ENCODE measurements at places on chromosomes 7 and 10. TPM values are rescaled to one million over a fixed set of nuclear protein-coding genes. Genes with fewer than 3 reads are reported as not detected.

SLC16A9 gene
- total RNA-seq, result 1.3 TPM

TSPAN14 gene
- 61.5 TPM for total RNA-seq

EPO gene
- not detected for total RNA-seq

ESYT2 gene
- total RNA-seq, result 172 TPM

VIPR2 gene
- 12.6 TPM for total RNA-seq

DNA sequence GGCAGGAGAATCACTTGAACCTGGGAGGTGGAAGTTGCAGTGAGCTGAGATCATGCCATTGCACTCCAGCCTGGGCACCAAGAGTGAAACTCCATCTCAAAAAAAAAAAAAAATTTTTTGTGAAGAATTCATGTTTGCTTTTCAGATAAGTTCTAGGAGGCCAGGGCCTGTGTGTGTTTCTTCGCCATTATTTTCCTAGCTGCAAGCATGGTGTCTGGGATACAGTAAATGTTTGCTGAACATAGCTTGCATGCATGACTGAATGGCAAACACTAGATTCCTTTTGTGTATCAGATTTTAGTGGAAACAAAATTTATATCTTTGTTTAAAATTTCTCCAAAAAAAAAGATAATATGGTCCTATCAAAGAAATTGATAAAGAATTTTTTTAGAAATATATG lies 9.7 kb upstream of the MACC1 start:
- H3K27me3 ChIP-seq, result no peaks in the 10 kb centered on the region
- no peak overlapping the region for H3K4me3 ChIP-seq
- H3K36me3 ChIP-seq, result no peaks in the 10 kb centered on the region
- no peaks in the 10 kb centered on the region for H3K4me1 ChIP-seq
- H3K27ac ChIP-seq, result no peak overlapping the region
- DNase-seq, result no peak

- H3K27ac ChIP-seq, result peak overlapping the region; percentile 61
- peaks cover 7% of the 10 kb centered on the region for H3K4me1 ChIP-seq
- H3K27me3 ChIP-seq, result no peaks in the 10 kb centered on the region
- H3K4me3 ChIP-seq, result peak overlapping the region; percentile 9
Measured at GRCh38 chr7:22589641-22590201, 89.7 kb upstream of the STEAP1B start.

DNA sequence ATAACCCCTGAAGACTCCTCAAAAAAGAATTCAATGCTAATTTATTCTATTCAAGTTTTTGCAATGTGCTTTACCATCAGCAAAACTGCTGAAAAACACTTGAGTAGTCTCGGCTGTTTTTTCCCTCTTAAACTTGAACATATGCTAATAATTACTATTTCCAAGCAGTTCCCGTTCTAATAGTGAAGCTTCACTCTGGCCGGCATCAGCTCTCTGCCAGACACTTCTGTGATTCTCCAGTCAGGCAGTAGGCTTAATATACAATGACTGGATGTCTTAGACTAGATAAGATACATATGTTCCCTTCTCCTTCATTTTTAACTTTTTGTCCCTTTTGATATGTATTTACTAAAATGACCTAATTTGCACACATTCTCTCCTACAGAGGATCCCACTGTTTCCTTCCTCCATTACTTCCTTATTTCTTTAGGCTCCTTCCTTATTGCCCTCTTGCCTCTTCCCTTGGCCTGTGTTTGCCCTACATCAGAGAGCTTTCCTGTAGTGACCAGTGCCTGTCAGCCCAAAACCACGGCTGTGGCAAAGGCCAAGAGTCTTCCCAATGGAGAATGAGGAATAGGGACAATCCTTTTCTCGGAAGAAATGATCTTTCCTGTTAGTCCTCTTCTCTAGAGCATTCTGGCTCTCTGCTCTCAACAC lies 23.5 kb downstream of the HEPACAM2 start:
- DNase-seq, result no peak
- no peaks in the 10 kb centered on the region for H3K36me3 ChIP-seq
- no peaks in the 10 kb centered on the region for H3K4me1 ChIP-seq
- H3K27ac ChIP-seq, result no peak overlapping the region

DNA sequence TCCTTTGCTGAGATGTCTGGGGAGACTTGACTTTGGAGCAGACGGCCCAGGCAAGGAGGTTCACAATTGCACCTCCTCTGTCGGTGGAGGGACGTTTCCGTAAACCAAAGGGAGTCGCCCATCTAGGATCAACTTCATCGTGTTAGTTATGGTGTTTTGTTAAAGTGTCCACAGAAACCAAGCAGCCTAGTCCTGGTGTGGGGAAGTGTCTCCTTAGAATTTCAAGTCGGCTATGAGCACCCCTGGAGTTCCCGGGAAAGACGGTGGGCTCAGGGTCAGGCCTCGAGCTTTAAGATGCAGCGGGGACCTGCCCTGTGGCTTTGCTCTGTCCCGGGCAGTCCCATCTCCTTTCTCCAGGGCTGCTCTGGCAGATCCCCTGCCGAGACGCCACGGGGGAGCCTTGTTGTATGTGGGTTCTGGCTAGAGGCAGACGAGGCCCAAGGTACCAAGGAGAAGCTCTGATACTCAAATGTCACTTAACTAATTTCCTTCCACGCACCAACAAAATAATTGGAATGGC lies 319.2 kb downstream of the ADARB2 start:
- no peaks in the 10 kb centered on the region for H3K27me3 ChIP-seq
- no peaks in the 10 kb centered on the region for H3K4me1 ChIP-seq
- no peaks in the 10 kb centered on the region for H3K36me3 ChIP-seq
- DNase-seq, result no peak
- no peak overlapping the region for H3K27ac ChIP-seq

All from aorta (tissue), 5 donors.